ENCODE measurements at places on chromosomes 6 and 20.

- DNase-seq = peak; percentile 28
Measured at GRCh38 chr6:108174371-108175175, 8.8 kb downstream of the NR2E1 start.

- DNase-seq = no peak
Measured at GRCh38 chr20:492159-492558, 29.8 kb upstream of the TBC1D20 start.

- no peak for DNase-seq
Measured at GRCh38 chr6:152117156-152118133, 310.0 kb downstream of the ESR1 start.

DNA sequence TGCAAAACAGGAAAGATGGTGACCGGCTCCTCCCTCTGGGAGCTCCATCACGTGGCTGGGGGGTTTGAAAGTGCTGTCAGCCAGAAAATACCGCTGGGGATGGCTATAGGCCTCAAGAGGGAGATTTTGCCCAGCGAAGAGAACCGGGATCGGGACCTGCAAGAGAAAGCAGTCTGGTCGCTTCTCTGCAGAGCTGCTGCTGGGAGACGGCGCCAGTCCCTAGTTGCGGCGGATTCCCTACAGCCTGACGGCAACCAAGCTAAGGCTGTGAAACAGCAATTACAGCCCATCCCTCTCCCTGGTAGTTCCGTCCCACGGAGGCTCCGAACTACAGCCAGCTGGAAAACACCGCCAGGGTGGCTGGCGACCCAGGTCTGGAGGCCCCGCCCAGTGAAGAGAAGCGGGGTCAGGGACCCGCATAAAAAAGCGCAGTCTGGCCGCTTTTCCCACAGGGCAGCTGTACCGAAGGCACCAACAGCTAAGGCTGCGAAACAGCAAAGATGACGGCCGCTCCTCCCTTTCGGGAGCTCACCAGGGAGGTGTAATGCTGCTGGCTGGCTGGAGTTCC is 238.1 kb upstream of the IRAK1BP1 start:
- no peak for DNase-seq

- DNase-seq = no peak
Measured at GRCh38 chr20:23246717-23247664, 103.6 kb upstream of the NXT1 start.

- DNase-seq = no peak
Measured at GRCh38 chr6:36786055-36786675, 53.1 kb downstream of the CPNE5 start.

GRCh38 chr6:105097288-105097687 is 82.5 kb downstream of the POPDC3 start:
- DNase-seq = no peak

DNA sequence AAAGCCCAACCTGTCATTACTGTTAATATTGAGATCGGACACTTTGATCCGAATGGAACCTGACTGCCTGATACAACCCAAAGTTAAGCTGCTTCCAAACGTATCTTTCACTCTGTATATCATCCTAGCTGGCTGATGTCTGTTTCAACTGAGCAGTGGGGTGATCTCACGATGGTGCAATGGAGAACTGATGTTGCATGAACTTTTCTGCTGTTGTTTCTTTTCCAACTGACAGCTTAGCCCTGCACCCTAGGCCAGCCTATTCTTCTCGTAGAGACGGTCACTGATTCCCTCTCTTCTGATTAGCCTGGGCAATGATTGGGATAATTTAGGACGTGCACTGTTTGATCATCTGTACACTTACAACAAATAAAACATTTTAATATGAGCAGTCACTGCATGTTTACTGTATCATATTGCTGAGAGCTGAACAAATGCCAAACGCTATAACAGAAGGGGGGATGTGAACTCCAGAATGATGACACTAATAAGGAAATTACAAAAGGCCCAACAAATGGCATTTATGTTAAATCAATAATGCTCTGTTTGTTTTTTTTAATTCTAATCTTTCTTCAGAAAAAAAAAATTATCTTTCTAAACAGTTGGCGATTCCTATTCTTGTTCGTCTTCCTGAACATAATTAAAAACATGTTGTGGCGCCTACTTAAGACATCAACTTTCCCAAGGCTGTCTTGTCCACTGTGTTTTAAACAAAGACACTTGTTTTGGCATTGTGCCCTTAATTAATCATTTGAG is 184.8 kb downstream of the ZNF217 start:
- DNase-seq = no peak

All from activated B cell treated with CpG ODN at 0.5 μM for 24 hours (primary cell).